ENCODE measurements at places on chromosomes 6 and 20. TPM values are rescaled to one million over a fixed set of nuclear protein-coding genes. Genes with fewer than 3 reads are reported as not detected.

Gene SDCBP2
- 2.4 TPM for polyA plus RNA-seq

Gene DLL1
- polyA plus RNA-seq, result 7.2 TPM

Gene PLCB4
- polyA plus RNA-seq, result 13.9 TPM

Gene ELOVL2
- polyA plus RNA-seq, result 9.0 TPM

Gene MAP3K4
- polyA plus RNA-seq, result 36.7 TPM

Gene PLEKHG1
- polyA plus RNA-seq, result 35.1 TPM

Gene MLN
- polyA plus RNA-seq, result 2.9 TPM

Gene NKAIN4
- 22.7 TPM for polyA plus RNA-seq

Gene EBF4
- 25.7 TPM for polyA plus RNA-seq

Gene MRPL18
- 62.8 TPM for polyA plus RNA-seq

DNA sequence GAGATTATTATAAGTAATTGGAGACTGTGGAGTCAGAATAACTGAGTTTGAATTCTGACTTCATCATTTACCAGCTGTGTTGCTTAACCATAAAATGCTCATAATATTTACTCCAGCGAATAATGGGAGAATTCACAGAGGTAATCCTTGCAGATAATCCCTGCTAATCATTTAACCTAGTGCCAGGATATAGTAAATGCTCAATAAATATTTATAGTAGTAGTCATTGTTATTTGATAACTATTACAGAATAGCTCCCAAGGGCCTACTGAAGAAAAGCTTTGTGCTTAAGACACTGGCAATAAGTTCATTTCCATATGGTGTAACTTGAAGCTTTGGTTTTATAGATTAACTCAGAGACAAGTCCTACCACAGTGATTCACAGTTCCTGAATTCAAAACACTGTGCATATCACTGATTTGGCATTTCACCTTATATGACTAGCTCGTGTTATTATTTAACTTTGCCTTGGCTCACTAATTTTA lies 208.8 kb upstream of the PLCB4 start:
- no peak for DNase-seq

DNA sequence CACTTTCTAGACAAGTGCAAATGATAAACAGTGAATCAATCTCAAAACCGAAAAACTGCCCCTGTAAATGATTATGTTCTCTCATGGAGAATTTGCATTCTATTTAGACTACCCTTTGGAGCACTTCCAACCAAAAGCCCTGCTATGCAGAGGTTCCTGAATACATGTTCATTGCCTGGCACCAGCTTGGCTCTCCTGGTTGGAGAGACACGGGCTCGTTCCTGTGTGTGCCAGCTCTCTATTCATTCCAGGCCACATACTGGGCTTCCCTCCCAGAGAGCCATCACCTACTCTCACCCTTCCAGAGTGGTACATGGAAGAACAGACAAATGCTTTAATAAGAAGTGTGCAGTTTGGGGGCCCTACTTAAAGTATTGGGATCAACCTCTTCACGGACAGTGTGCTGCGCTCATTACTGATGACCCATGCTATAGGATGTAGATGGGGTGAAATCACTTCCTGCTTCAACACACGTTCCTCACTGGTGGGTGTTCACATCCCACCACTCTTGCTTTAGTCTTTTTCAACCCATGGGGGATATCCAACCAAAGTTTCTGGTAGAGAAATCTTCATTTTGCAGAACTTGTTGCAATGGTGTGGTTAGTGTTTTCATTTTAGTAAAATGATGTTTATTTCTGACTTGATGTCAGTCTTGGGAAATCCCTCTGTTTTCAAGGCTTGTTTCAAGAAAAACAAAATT lies 38.5 kb upstream of the NAA20 start:
- no peak for DNase-seq

DNA sequence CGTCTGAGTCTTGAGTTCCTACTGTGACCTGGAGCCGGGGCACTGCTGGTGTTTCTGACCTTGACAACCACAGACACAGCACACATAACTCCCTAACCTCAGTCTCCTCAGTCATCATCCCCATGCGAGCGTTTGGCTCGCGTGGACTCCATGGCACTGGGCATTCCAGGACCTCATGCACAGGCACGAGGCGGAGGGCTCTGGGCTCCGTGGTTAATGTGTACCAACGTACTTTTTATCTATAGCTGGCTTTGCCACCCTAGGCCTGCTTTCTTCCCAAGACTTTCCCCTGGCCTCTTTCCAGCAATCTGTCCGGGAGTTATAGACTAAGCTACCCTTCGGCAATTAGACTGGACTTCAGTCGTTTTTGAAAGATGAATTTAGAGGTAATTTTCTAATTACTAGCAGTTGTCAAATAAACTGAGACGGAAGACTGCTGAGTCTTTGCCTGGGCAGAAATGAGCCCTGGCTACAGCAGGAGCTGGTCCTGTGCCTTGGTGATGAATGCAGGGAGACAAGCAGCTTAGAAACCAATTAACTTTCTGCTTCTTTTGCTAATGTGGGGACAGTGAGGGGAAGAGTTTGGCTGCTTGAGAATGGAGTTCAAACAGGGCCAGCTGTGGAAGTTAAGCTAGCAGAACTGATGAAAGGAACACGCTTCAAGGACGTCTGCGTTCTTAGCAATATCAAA lies 16.1 kb upstream of the CTCFL start:
- DNase-seq, result no peak

DNA sequence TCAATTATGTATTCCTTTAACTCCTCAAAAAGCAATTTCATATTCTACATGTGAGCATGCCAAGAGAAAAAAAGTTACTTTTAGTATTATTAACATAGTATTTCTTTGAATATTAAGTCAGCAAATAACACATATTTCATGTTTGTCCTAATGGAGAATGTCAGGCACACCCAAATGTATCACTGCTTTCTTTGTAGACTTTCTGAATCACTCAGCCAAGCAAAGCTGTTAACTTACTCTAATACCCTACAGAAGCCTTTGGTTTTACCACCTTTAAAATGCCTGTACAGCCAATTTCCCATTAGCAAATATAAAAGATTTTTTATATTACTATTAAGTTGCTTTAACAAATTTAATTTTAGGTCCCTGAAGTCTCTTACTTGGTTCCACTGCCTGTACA lies 23.8 kb downstream of the FRK start:
- no peak for DNase-seq

GRCh38 chr6:53593001-53593488 lies 48.1 kb upstream of the GCLC start:
- no peak for DNase-seq

DNA sequence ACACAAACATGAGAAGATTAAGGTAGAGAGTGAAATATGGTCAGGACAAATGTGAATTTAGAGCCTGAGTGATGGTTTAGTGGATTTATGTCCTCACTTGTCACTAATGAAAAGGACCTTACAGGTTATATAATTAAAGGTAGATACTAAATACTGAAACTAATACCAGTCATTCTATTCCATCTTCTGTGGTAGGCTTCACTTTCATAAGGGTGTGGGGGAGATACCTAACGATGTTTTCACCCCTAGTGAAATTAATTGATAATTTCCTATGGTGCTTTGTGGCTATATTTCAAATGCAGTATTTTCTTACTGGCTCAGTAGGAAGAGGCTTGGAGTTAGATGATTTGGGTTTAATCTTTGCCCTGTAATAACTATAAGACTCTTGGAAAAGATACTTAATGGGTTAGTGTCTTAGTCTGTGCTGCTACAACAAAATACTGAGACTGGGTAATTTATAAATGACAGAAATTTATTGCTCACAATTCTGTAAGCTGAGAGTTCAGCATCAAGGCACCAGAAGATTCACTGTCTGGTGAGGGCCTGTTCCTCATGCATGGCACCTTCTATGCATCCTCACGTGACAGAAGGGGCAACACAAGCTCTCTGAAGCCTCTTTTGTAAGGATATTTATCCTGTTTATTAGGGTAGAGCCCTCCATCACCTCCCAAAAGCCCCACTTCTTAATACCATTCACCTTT lies 21.3 kb downstream of the RNF217 start:
- DNase-seq, result no peak

DNA sequence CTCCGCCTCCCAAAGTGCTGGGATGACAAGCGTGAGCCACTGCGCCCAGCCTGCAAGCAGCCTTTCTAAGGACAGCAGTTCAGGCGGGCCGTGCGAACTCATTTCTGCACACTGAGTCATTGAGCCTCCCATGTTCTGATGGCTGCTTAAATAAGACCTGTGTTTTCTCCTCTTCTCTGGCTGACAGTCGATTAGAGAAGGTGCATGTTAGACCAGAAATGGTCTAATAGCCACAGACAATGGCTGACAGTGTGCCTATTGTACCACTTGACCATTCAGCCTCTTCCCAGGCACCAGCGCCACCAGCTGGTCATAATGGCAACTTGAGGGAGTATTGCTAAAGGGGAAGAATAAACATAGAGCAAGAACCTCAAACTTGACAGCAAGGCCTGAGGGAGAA lies 6.2 kb downstream of the CST11 start:
- DNase-seq, result no peak

- no peak for DNase-seq
These were observed 34.2 kb upstream of the B4GALT5 start for GRCh38 chr20:49747707-49748524.

DNA sequence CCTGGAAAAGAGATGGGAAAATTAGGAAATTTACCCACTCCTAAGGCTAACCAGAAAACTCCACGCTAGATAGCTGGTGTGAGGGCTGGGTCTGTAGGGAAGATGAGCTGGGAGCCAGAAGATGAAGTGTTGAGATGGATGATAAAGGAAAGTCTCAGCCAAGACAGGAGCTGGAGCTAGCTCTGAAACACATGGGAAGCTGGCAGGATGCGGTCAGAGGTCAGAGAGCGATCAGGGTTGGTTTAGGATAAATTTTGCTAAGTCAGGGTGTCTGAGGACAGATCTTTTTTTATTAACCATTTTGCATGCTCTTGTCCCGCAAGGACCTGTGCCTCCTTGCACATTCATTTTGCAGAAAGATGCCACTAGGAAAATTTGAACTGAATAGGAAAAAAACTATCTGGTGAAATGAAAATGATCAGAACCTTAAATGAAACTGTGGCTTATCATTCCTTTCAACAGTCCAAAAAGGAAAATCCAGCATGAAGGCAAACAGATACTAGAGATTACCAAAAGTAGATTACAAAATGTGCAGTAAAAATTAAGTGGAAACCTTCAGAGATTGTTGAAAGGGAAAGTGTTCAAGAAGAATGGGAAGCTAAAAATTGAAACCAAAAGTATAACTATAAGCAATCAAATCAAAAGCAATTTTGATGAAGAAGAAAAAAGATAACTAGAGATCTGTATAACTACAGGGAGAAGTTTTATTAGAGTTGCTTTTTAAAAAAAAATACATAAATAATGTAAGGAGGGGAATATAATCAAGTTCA lies 10.7 kb upstream of the EDN1 start:
- no peak for DNase-seq

- DNase-seq, result no peak
These were observed 127.5 kb downstream of the SYCP2 start for GRCh38 chr20:59805786-59806577.

GRCh38 chr6:124987291-124987690 lies 25.1 kb downstream of the RNF217 start:
- no peak for DNase-seq

DNA sequence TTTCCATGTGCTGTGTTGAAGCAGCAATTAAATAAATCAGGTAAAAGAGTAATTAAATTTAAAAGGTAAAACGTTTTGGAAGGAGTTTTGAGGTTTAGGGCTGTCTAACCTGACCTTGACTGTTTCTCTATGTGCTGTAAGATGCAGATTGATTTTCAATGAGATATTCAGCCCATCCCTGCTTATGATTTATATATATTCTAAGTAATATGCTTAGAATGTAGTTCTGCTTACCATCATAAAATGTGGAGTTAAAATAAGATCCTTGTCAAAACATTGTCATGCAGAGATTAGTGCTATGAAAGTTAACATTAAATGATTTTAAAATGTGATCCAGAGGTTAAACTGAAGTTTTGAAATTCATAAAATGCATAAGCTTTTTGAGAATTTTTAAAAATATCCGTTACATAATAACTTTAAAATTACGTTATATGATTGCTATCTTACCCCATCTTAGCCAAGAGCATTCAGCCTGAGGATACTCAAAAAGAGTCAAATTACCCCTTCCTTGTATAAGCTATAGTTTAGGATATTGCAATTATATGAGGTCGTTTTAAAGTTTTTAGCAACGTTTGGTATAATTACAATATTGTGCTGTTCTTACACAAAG lies 122.5 kb downstream of the MTHFD1L start:
- DNase-seq, result no peak

GRCh38 chr20:32742322-32743236 lies 688 bp downstream of the COMMD7 start:
- DNase-seq, result no peak

DNA sequence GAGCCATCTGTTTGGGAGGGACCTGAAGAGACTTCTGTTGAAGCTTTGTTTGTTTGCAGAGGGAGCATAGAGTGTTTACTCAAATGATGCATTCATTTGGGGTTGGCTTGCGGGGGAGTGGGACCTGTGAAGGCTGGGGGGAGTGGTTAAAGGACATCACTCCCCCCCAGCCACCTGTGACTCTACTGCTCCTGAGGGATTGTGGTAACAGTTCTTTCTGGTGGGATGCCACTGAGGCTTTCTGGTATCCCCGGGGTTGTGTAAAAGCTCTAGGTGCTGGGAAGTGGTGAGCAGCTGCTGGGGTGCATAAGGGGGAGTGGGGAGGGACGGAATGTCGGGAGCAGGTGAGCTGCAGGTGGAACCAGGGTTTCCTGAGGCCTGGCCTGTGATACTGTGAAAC lies 239.2 kb upstream of the QKI start:
- no peak for DNase-seq

- DNase-seq, result no peak
These were observed 999 bp downstream of the THBS2 start for GRCh38 chr6:169252505-169253189.

DNA sequence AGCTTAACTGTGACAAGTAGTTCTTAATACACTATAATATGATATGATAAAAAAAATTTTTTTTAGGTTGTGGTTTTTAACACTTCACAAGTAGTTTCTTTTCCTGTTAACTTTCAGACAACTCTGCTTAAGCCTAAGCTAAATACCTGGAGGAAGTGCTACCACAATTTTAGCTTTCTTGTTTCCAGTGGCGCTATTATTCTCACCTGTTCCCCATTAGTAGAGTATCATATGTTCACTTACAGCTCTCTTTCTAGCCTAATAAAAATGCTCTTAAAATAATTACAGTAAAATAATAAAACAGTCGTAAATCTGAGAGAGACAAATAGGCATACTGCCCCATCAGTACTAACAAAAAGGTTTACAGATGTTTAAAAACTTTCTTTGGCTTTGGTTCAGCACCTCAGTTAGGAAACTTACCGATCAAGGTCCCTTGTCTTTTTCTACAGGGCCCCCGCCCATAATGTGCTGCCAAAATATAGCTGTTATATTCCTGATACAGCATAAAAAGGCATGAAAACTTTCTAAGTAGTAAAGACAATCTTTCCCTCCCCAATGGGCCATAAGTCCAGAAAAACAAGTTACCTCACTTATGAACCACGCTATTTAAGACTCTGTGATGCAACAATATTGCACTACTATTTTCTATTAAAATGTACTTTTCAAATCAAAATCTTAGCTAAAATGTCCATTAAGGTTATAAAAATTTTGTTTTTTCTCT lies 57.9 kb downstream of the SESN1 start:
- DNase-seq, result no peak

- DNase-seq, result no peak
These were observed 35.9 kb upstream of the STX16 start for GRCh38 chr20:58614984-58615760.
